SJSA1 (cell line): ENCODE measurements at places on chromosomes 2 and 18. TPM values are rescaled to one million over a fixed set of nuclear protein-coding genes. Genes with fewer than 3 reads are reported as not detected.

DNA sequence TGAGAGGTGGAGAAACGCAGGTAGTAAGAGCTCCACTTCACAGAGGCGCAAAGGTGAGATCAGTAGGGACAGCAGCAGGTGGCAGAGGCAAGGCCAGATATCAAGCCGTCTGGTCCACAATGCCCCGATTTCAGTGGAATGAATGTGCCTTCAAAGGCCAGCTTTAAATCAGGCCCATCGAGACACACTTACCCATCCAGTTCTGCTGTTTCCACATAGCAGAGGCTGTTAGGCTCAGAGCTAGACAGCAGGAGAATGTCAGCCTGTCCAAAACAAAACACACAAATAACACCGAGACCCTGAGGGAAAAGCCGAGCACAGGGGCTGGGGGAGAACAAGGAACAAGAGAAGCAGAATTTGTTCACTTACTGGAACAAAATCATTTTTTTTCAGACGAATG is 75.8 kb upstream of the NARS1 start:
- no peak for DNase-seq

GRCh38 chr2:31378791-31379501 is 35.6 kb downstream of the XDH start:
- DNase-seq, result no peak

DNA sequence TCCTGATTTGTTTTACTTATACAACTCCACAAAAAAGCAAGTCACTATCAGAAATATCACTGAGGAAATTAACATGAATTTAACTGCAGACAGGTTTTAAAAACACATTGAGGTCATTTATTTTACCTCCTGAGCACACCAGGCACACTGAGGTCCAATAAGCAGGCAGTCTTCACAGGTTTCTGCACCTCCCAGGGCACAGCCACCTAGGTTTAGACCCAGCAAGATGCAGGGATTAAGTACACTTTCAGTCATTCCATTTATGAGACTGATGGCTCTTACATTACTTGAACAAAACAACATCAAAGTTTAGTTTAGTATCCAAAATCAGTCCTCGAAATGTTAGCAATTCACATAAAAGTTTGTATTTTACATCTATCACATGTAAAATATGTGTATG is 1.0 kb downstream of the ITGB6 start:
- no peak for DNase-seq

DNA sequence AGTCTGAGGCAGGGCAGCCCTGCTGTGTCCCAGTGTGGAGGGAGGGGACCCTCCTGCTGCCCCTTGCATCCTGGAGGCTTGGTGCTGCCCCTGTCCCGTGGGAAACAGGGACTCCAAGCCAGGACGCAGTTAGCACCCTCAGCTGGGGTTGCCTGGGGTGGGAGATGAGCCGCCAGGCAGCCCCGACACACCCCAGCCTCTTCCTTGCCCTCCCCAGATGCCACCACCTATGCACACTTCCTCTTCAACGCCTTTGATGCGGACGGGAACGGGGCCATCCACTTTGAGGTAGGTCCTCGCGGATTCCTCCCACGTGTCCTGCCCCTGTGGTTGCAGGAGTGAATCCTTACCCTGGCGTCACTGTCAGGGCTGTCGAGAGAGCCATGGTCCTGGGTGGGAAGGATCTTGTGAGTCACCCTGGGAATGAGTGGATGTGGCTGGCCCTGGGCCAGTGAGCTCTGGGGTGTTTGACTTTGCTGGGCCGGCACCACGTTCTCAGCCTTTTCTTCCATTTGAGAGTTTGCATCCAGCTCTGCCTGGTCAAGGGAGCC is 27.5 kb upstream of the FAHD2A start:
- no peak for DNase-seq

- no peak for DNase-seq
Observed at GRCh38 chr2:200665626-200666453, 80.0 kb downstream of the AOX1 start.

The G6PC2 gene
- not detected in 2 replicates for total RNA-seq

The PLCD4 gene
- not detected in 2 replicates for total RNA-seq

The PDCD1 gene
- not detected in 2 replicates for total RNA-seq

The PRSS56 gene
- total RNA-seq, result not detected in 2 replicates
